Suppressor macrophage treated with lipopolysaccharide for 4 hours (primary cell): ENCODE measurements at places on chromosomes 4 and X.

- peak; percentile 61 for DNase-seq
These were observed 22.3 kb downstream of the TEC start for GRCh38 chr4:48247142-48247877.

GRCh38 chrX:86133761-86134160, 14.5 kb upstream of the DACH2 start:
- peak; percentile 2 for DNase-seq

DNA sequence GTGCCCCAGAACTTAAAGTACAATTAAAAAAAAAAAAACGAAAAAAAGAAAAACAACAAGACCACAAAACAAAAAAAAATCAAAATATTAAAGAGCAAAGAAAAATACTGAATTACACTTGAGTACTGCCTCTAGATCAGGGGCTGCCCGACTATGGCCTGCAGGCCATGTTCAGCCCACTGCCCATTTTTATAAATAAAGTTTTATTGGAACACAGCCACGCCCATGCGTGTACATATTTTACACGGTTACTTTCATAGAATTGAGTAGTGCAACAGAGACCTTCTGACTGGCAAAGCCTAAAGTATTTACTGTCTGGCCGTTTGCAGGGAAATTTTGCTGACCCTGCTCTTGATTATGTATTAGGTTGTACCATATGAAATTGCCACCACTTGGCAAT, 130.5 kb downstream of the ATXN3L start:
- DNase-seq = no peak

GRCh38 chrX:42096265-42096920, 173.0 kb upstream of the CASK start:
- no peak for DNase-seq

GRCh38 chr4:132792310-132792709, 356.8 kb upstream of the PCDH10 start:
- no peak for DNase-seq

- DNase-seq = no peak
These were observed 202.0 kb downstream of the PCDH19 start for GRCh38 chrX:100208076-100208475.
